Activated naive CD4-positive, alpha-beta T cell (primary cell): ENCODE measurements at places on chromosomes 7 and 10.

DNA sequence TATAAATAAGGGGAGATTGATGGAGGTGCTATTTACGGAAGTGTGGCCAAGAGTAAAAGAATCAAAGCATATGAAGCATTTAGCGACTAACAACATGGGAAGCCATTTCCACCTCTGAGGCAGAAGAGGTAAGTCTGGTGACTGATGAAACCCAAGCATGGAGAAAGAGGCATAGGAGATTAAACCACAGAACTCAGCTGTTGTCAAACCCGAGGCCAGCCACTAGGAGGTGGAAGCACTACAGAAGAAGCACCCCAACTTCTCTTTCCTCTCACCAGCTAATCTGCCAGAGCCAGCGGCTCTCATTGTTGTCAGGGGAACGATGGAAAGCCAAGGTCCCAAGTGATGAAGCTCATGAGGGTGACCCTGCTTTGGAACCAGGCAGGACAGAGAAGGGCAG is 19.6 kb upstream of the CNTNAP2 start:
- no peak for DNase-seq

DNA sequence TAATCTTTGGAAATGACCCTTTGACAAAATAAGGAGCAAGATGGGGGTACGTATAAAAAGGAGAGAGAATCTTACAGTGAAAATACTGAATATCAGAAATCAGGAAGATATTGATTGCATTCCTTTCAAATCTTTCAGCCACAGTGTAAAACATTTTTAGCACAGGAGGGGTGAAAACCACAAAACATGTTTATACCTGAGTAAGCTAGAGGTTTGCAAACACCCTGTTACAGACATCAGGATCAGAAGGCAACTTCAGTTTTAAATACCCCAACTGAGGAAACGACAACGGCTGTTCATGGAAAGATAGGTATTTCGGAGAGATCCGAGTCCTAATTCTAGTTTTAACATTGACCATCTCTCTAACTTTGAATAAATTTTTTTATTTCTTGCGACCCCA is 69.1 kb upstream of the ITGB1 start:
- DNase-seq: no peak

GRCh38 chr7:66824041-66824440 is 83.5 kb downstream of the RABGEF1 start:
- DNase-seq: no peak

GRCh38 chr10:20059084-20059835 is 243.0 kb downstream of the PLXDC2 start:
- DNase-seq: no peak

GRCh38 chr7:108455998-108456677 is at the start of gene NRCAM:
TSS of gene NRCAM (minus strand) at chr7:108456436. CDS start at chr7:108240064, 216,372 bp downstream.
- no peak for DNase-seq

DNA sequence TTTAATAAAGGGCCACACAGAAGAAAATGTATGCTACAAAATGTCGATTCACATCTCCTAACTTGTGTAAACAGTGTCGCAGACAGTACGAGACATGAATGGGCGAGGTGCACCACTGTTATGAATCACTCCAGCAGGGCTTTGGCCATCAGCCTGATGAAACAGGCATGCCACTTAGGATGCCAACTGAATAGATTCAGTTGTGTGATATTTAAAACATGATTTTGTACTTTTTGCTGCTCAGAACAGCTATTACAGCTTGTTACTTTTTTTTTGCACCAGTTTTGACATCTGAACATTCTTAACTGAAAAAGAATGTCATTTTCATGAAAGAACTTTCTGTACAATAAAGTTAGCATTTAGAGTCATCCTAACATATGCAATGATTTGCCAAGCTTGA is 138.1 kb downstream of the VTI1A start:
- no peak for DNase-seq

GRCh38 chr10:110118891-110119621 is 88.3 kb upstream of the MXI1 start:
- DNase-seq: no peak

GRCh38 chr10:128861018-128861901 is 605.8 kb upstream of the MGMT start:
- no peak for DNase-seq

GRCh38 chr10:59735296-59735695 is 18.0 kb downstream of the MRLN start:
- DNase-seq: no peak

DNA sequence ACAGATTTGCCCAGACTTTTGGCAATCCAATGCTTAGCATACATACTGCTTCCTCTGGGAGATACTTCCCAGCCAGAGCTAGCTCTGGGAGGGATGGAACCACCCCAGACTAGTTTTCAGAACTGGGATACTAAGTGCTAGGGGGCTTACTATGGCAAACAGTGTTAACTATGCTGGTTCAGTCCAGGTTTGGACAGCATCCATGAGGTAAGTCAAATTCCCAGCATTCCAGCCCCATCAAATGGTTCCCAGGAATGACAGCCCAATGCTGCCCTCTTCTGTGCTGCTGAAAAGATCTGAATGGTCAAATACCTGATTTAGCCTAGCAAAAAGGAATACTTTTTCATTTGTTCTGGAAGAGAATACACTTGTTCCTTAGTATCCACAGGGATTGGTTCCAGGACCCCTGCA is 141.7 kb upstream of the CCDC6 start:
- no peak for DNase-seq

GRCh38 chr10:97427571-97428179 is 1.7 kb downstream of the PGAM1 start:
- no peak for DNase-seq

DNA sequence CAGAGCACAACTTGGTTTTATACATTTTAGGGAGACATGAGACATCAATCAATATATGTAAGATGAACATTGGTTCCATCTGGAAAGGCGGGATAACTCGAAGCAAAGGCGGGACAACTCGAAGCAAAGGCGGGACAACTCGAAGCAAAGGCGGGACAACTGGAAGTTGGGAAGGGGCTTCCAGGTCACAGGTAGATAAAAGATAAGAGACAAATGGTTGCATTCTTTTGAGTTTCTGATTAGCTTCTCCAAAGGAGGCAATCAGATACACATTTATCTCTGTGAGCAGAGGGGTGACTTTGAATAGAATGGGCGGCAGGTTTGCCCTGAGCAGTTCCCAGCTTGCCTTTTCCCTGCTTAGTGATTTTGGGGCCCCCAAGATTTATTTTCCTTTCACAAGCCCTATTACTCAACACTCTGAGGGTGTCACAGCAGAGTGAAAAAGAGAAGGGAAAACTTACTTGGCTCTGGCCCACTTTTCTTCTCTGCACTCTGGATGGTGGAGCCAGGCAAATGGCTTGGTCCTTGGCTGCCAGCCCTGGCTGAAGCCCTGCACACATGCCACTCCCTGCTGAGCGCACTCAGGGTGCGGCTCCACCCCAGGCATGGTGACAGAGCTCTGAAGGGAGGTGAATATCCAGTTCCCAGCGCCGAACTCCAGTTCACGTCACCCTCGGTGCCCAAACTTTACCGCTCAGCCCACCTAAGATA is 46.7 kb downstream of the PARD3 start:
- DNase-seq: no peak
